HFFc6 (cell line): ENCODE measurements at places on chromosomes 2 and 18.

DNA sequence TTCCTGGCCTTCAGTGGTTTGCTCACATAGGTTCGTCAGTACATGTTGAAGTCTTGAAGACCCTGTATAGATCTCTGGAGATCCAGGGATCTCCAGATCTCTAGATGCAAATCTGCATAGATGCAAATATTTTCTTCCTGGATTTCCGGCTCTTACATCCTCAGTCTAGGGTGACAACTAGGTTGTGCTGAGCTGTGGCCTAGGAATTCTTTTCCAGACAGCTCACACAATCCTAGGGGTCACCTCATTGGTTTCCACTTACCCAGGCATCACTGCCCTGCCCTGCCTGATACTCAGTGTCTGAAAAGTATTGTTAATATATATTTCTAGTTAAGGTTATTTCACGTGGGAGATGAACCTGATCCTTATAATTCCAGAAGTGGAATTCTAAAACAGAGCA is 105.1 kb upstream of the TTC27 start:
- DNase-seq = peak; percentile 4

DNA sequence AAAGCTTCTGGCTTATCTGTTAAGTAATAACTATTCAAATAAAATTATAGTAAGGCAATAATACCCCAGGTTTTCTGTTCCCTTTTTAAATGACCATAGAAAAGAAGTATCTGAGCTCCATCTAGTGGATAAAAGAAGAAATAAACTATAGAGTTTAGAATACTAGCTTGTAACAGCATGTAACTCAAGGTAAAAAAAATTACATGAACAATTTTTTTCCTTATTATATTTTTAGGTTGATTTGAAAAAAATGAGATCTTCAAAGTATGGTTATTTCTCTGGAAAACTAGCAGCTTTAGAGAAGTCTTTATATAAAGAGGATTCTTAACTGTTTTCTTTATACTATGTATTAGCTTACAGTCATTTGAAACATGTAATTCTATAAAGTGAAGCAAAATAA is 58.1 kb downstream of the NCKAP1 start:
- peak; percentile 46 for DNase-seq

DNA sequence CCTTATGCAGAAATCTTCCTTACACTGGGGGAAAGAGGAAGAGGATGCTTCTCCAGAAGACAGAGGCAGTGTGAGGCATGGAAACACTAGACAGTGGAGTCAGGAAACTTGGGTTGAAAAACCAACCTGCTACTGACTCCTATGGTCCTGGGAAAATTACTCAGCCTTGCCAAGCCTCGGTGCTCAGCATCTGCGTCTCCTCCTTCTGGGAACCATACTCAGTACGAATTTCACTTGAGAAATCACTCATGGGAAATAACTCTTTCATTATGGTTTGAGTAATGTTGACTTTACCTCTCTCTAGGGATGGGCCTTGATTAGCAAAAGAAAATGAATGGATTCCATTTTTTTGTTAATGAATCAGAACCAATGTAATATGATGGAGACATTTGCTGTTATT is 96.5 kb downstream of the KCNE4 start:
- DNase-seq = no peak

- no peak for DNase-seq
Observed at GRCh38 chr2:54079331-54079730, 36.1 kb upstream of the ACYP2 start.

GRCh38 chr2:113164215-113164929 is 9.4 kb upstream of the PSD4 start:
- no peak for DNase-seq
